ENCODE measurements at places on chromosomes 11 and 22.

DNA sequence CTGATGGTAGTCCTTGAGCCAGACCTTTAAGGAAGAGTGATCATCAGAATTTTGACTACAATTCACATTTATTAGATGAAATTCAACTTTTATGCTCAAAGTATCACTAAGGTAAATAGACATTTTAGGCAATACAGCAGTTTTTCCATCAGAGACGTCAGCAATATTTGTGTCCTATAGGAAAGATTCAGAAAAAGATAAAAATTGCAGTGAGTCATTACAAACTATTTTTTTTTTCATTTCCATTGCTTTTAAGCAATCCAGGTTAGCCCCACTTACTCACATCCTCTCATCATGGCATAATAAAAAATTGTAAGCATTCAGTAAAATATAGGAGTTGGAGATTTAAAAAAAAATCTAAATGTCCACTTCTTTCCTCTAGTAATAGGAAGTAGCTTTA is 46.9 kb downstream of the MSANTD4 start:
- peak; percentile 3 for DNase-seq

DNA sequence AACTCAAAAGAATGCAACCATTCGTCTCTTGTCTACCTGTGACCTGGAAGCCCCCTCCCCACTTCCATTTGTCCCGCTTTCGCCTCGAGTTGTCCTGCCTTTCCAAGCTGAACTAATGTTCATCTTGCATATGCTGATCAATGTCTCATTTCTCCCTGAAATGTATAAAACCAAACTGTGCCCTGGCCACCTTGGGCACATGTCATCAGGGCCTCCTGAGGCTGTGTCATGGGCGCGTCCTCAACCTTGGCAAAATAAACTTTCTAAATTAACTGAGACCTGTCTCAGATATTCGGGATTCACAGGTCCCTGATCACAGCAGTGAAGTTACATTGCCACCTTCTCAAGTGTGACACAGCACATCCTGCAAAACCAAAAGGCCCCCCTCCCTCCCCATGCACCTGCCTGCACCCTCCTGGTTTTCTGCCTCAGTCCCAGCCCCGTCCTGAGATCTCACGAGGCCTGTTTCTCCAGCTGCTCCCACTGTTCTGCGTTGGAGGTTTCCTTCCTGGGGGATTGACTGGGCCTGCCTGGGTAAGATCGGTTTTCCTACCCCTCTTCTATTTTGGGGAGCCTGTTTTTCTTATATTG is 1328.7 kb downstream of the TBC1D22A start:
- no peak for DNase-seq

DNA sequence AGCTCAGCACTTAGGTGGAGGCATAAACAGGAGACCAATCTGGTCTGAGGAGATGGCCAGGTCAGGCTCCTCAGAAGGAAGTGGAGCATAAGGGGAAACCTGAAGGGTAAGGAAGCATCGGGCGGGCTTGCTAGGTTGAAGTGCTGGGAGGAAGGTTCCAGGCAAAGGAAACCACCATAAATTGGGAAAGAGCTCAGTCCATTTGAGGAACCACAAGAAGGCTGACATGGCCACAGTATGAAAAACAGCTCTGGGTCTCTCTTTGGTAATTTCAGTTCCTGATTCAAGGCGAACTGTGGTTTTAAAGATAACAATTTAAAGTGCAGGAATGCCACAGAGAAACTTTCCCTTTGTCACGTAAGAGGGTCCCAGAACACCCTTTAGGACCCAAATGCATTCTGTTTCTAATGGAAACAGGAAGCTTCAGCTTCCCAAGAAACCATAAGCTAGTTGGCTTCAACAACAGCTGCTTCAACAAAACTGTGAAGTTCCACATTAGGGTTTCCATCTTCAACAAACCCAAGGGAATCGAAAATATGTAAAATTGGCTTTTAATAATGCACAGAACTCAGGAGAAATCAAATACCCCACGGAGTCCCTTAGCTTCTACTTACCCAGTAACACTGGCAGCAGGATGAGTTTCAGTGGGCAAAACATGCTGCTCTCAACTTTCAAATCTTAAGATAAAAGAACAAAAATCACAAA is 10.4 kb downstream of the JAML start:
- DNase-seq, result no peak

GRCh38 chr11:33910296-33910957 is 18.6 kb upstream of the LMO2 start:
- no peak for DNase-seq

DNA sequence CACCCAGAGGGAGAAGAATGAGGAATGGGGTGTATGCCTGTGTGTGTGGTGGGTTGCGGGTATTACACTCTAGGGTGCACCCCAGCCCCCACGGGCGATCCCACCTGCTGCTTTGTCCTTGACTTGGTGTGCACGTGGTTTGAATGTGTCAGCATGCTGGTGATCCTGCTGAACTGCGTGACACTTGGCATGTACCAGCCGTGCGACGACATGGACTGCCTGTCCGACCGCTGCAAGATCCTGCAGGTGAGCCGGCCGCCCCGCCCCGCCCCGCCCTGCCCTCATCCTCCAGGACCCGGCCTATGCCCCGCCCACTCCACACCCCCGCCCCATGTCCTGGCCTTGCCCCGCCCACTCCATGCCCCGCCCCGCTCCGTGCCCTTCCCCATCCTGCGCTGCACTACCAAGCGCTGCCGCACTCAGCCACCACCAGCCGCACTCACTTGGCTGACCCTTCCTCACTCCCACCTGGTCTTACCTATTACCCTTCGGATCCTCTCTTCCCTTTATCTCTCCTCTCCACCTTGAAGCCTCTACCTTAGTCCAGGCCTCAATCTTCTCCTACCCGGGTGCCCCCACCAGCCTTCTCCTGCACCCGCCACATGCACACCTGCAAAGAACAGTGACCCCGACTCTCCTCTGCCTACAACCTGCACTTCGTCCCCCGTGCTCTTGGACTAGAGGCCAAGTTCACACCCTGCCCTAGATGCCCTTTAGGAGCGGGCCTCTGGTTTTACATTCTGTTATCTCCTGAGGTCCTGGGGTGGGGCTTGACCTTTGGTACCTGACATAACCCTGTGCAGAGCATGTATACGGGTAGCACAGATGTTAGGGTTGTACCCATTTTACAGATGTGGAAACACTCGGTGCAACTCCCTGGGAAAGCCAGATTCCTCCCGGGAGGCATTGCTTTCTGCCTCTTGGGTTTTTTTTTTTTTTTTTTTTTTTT is 27.7 kb downstream of the CACNA1I start:
- DNase-seq, result no peak
